ENCODE measurements at places on chromosomes 6 and 20.
A peak's percentile ranks its signal among the peaks of the same experiment; 100 is the strongest.

GRCh38 chr6:107602321-107603005 lies 112.5 kb downstream of the SOBP start:
- no peaks in the 10 kb centered on the region for H3K36me3 ChIP-seq
- H3K27ac ChIP-seq = no peak overlapping the region
- no peak for DNase-seq
- H3K27me3 ChIP-seq = no peaks in the 10 kb centered on the region

- no peak overlapping the region for H3K4me3 ChIP-seq
- H3K4me1 ChIP-seq = peaks cover 13% of the 10 kb centered on the region
- DNase-seq = no peak
- no peaks in the 10 kb centered on the region for H3K36me3 ChIP-seq
- no peak overlapping the region for H3K27ac ChIP-seq
- no peaks in the 10 kb centered on the region for H3K27me3 ChIP-seq
These were observed 67.9 kb upstream of the SNX9 start for GRCh38 chr6:157755032-157755745.

- H3K27ac ChIP-seq = no peak overlapping the region
- no peak for DNase-seq
- no peaks in the 10 kb centered on the region for H3K36me3 ChIP-seq
- no peaks in the 10 kb centered on the region for H3K27me3 ChIP-seq
These were observed 38.4 kb upstream of the PRND start for GRCh38 chr20:4683261-4683660.

- H3K36me3 ChIP-seq = no peaks in the 10 kb centered on the region
- H3K27ac ChIP-seq = no peak overlapping the region
- no peak for DNase-seq
- no peaks in the 10 kb centered on the region for H3K4me1 ChIP-seq
These were observed 445.8 kb upstream of the ADGRB3 start for GRCh38 chr6:68189217-68189815.

GRCh38 chr6:128538763-128539162 lies 18.4 kb upstream of the PTPRK start:
- no peaks in the 10 kb centered on the region for H3K27me3 ChIP-seq
- DNase-seq = no peak
- H3K4me3 ChIP-seq = no peak overlapping the region
- no peaks in the 10 kb centered on the region for H3K4me1 ChIP-seq
- no peaks in the 10 kb centered on the region for H3K36me3 ChIP-seq

GRCh38 chr6:166936079-166936787 lies 20.1 kb downstream of the RNASET2 start:
- no peak overlapping the region for H3K4me3 ChIP-seq
- DNase-seq = no peak
- H3K27me3 ChIP-seq = no peaks in the 10 kb centered on the region
- H3K27ac ChIP-seq = no peak overlapping the region
- peaks cover 10% of the 10 kb centered on the region for H3K36me3 ChIP-seq

DNA sequence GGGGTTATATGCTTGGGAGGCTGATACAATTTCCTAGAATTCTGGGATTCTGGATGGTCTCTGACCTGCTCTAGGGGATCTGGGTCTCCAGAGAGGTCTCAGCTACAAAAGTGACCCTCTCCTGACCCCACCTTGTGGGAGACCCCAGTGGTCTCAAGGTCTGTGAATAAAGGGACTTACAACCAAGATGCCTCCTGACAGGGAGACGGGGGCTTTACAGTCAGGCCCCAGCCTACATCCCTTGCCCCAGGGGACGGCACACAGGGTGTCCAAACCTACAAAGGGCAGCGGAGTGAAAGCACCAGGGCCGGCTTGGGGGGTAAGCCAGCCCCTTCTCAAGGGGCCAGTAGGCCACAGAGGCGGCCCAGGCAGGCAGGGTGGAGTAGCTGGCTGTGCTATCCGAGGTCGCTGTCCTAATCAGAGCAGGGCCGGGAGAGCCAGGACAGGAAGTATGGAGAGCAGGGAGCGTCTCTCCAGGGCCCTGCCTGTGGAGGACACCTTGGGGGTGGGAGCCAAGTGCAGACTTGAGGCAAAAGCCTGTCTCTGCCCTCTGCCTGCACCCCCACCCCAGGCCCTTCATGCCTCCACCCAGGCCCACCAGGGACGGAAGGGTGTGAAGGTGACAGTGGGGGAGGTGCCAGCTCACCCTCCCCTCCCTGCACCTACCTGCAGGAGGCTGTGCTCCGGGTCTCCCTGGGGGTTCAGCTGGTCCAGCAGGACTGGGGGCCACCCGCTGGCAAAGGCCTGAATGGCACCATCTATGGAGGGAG lies 3.5 kb downstream of the GFRA4 start:
- peak; percentile 48 for DNase-seq
- H3K27ac ChIP-seq = no peak overlapping the region
- H3K36me3 ChIP-seq = no peaks in the 10 kb centered on the region
- H3K4me1 ChIP-seq = no peaks in the 10 kb centered on the region

GRCh38 chr6:143872201-143872600 lies 7.9 kb downstream of the ZC2HC1B start:
- no peak overlapping the region for H3K27ac ChIP-seq
- DNase-seq = no peak
- H3K4me1 ChIP-seq = no peaks in the 10 kb centered on the region
- H3K27me3 ChIP-seq = no peaks in the 10 kb centered on the region

- H3K27ac ChIP-seq = no peak overlapping the region
- H3K36me3 ChIP-seq = no peaks in the 10 kb centered on the region
- no peak for DNase-seq
- H3K27me3 ChIP-seq = no peaks in the 10 kb centered on the region
- H3K4me1 ChIP-seq = no peaks in the 10 kb centered on the region
These were observed 153.6 kb upstream of the CST7 start for GRCh38 chr20:24795436-24795835.

DNA sequence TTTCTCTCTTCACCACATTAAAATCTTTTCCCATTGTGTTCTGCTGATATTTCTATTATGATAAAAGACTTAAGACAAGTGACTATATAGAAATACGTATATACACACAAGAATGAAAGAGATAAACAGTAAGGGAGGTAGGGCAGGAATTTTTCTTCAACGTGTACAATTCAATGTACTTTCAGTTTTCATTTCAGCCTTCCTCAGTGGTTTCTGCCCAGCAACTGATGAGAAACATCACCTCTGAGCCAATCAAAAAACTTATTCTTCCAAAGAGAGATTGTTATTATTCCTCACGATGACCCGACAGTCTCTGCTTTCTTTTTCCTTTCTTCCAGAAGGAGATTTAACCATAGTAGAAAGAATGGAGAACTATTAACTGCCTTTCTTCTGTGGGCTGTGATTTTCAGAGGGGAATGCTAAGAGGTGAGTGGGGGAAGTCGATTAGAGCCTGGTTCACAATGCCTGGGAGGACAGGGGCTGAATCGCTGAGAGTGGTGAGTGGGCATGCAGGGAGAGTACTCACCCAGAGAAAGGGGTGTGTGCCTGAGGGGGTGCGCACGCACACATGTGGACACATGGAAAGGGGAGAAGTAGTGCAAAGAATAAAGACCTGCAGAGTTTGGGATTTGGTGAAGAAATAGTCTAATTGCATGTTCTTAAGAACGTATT lies at the start of gene BTN3A1:
BTN3A1 (plus strand) TSS at position 289 of the 672 bp plus-strand sequence. CDS start 3,289 bp downstream, outside the sequence.
- no peaks in the 10 kb centered on the region for H3K36me3 ChIP-seq
- H3K27me3 ChIP-seq = no peaks in the 10 kb centered on the region
- peak within 1 kb of the TSS; percentile 64 for H3K4me3 ChIP-seq

- H3K36me3 ChIP-seq = no peaks in the 10 kb centered on the region
- no peak overlapping the region for H3K27ac ChIP-seq
- DNase-seq = no peak
- H3K27me3 ChIP-seq = no peaks in the 10 kb centered on the region
These were observed 19.3 kb downstream of the PAQR8 start for GRCh38 chr6:52381249-52381648.

GRCh38 chr6:6695625-6696276 lies 107.2 kb downstream of the LY86 start:
- no peaks in the 10 kb centered on the region for H3K27me3 ChIP-seq
- H3K4me1 ChIP-seq = peaks cover 6% of the 10 kb centered on the region
- H3K27ac ChIP-seq = peak overlapping the region; percentile 68

GRCh38 chr6:28765978-28766351 lies 157.8 kb downstream of the TRIM27 start:
- no peak overlapping the region for H3K4me3 ChIP-seq
- no peak for DNase-seq
- no peaks in the 10 kb centered on the region for H3K4me1 ChIP-seq
- H3K27me3 ChIP-seq = peaks cover 5% of the 10 kb centered on the region
- no peaks in the 10 kb centered on the region for H3K36me3 ChIP-seq
- no peak overlapping the region for H3K27ac ChIP-seq
